ENCODE measurements at places on chromosomes 3 and 15.
A peak's percentile ranks its signal among the peaks of the same experiment; 100 is the strongest.

- no peak for DNase-seq
Observed at GRCh38 chr15:52806284-52806655, 16.1 kb upstream of the ONECUT1 start.

DNA sequence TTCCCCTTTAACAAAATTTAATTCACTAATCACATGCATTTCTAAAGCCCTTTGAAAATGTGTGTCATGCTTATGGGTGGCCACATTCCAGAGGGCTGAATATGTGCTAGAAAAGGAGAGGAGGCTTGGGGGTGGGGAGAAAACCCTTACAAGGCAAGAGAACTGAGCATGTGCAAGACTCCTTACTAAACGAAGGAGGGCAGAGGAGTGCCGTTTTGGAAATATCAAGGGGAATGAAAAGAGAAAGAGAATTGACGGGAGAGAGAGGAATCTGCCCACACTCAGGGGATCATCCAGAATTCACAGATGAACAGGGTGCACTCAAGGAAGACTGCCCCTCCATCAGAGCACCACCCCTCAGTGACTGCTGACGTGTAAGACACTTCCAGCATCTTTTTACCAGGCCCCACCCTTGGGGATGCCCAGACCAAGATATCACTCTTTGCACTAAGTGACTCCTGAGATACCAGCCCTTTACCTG, 37.9 kb upstream of the TSC22D2 start:
- DNase-seq, result no peak

- no peak for DNase-seq
Observed at GRCh38 chr15:74958320-74958907, 1.8 kb upstream of the RPP25 start.

- no peak for DNase-seq
Observed at GRCh38 chr3:103786296-103786695, 1351.5 kb downstream of the ZPLD1 start.

GRCh38 chr3:86800116-86800515, 190.8 kb downstream of the VGLL3 start:
- DNase-seq, result no peak

GRCh38 chr3:56076746-56077145, 391.5 kb downstream of the ERC2 start:
- no peak for DNase-seq

DNA sequence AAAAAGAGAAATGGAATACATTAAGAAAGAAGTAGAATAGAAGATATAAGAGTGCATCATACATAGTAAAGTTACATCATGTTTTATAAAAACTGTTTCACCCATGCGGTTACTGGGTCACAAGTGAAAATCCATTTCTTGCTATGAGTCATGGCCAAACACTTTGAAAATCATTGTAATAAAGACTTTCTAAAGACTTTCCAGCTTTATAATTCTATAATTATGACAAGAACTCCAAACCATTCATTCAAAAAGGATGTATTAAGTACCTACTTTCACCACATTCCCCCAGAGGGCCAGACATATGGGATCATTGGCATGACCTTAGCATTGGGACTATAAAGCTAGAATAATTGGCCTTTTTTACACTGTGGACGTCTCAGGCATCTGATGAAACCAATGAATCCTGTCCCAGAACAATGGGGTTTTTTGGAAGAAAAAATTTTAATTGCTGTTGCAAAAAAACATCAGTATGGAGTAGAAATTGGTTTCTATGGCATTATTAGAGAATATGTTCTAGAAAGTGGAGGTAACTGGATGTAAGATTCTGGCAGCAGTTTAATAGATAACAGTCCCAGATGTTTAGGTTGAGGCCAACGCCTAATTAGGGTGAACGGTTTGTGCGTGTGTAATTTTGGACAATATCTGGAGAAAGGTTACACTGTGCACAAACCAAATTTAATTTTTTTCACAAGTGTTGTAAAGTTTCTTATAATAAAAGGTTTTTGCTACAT, 3.3 kb upstream of the SKIC8 start:
- DNase-seq, result no peak

- DNase-seq, result no peak
Observed at GRCh38 chr3:59367150-59367549, 317.3 kb upstream of the CFAP20DC start.

GRCh38 chr3:42666577-42666998, 13.1 kb downstream of the ZBTB47 start:
- no peak for DNase-seq

DNA sequence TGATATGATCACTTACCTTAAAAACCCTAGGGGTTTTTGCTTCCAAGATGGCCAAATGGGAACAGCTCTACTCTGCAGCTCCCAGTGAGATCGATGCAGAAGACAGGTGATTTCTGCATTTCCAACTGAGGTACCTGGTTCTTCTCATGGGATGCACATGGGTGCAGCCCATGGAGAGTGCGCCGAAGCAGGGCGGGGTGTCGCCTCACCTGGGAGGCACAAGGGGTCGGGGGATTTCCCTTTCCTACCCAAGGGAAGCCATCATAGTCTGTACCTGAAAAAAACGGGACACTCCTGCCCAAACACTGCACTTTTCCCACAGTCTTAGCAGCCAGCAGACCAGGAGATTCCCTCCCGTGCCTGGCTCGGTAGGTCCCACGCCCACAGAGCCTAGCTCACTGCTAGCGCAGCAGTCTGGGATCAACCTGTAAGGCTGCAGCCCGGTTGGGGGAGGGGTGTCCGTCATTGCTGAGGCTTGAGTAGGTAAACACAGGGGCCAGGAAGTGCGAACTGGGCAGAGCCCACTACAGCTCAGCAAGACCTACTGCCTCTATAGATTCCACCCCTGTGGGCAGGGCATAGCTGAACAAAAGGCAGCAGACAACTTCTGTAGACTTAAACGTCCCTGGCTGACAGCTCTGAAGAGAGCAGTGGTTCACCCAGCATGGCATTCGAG, 78.6 kb downstream of the CTNNB1 start:
- no peak for DNase-seq

DNA sequence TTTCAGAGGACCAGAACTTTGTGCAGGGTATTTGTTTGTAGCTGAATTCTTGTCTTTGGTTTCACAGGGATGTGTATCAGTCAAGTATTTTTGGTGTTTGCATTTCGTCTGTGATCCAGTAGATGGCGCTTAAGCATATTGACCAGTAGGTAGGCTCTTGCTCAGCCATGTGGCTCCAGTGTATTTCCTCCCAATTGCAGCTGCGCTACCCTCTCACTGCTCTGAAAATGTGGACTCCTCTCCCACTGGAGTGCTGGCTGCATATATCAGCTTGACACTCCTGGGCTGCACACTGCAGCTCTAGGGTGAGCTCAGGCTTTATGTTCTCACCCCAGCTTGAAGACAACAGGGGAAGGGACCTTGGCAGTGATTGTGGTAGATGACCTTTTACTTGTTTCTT, 1264.3 kb upstream of the ALCAM start:
- no peak for DNase-seq

DNA sequence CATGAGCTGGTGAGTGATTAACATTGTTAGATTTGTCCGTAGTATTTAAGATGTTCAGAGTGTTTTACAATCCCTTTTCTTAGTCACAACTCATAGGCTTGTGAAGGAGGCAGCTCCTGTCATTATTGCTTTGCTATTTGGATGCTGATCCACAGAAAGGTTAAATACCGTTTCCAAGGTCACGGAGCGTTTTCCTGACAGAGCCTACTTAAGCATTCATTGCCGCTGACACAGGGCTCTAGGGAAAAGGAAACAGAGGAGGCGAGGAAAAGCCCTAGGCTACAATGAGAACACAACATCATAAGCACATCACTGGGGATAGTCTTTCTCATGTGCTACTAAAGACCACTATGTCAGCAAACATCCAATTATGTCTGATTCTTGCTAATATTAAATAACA, 38.5 kb upstream of the CPB1 start:
- DNase-seq, result no peak

- DNase-seq, result no peak
Observed at GRCh38 chr15:100787567-100788417, 91.8 kb upstream of the ALDH1A3 start.

GRCh38 chr3:50627407-50628051, 10.6 kb downstream of the MAPKAPK3 start:
- DNase-seq, result peak; percentile 39

DNA sequence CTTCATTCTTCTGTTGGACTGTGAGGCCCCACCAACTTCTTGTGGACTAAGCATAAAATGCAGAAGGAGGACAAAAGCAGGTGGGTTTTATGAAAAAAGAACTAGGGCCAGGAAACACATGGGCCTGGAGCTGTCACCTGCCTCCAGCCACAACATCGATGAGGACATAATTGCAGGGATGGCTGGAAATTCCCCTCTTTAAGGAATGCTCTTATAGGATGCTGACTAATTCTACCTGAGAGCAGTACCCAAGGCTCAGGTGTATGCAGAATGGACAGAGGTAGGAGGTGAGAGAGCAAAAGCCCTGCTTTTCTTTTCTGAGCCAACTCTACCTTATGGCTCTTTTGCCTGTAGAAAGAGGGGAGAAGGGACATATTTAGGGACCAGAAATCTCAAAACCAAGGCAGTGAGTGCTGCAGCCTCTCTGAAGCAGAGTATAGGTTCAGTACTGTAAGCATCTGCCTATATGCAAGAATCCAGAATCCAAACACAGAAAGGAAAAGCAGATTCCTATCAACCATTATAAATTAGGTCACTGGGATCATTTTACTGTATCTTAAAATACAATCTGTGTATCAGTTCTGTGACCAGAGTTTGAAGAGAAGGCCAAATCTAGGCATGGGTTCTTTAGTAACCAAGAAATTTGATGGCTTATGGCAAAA, 205.3 kb upstream of the WNT5A start:
- DNase-seq, result no peak

GRCh38 chr15:54659646-54660045, 537.1 kb downstream of the RSL24D1 start:
- no peak for DNase-seq

GRCh38 chr3:65785065-65785645, 253.6 kb downstream of the MAGI1 start:
- DNase-seq, result no peak

- DNase-seq, result no peak
Observed at GRCh38 chr3:81998139-81998755, 236.8 kb upstream of the GBE1 start.

- DNase-seq, result no peak
Observed at GRCh38 chr3:65993134-65993900, 45.4 kb downstream of the MAGI1 start.

DNA sequence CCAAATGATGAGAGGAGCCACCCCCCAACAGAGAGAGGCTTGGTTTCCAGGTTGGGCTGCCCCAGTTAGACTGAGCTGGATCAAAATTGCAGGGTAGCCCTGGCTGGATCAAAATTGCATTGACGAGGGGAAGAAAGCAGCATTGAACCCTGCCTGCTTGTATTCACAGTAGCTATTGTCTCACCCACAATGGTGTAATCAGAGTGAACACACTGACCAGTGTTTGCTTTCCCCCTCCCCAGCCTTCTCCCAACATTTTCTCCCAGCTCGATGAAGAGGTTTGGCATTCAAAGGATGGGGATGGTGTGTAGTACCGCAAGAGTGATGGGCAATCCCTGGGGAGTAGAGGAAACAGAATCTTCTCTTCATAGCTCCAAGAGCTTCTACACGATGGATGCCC, 223.8 kb downstream of the ADAMTS9 start:
- no peak for DNase-seq

GRCh38 chr3:7728566-7729519, 772.8 kb upstream of the LMCD1 start:
- DNase-seq, result no peak

GRCh38 chr3:71497971-71498444, 85.5 kb downstream of the FOXP1 start:
- no peak for DNase-seq

DNA sequence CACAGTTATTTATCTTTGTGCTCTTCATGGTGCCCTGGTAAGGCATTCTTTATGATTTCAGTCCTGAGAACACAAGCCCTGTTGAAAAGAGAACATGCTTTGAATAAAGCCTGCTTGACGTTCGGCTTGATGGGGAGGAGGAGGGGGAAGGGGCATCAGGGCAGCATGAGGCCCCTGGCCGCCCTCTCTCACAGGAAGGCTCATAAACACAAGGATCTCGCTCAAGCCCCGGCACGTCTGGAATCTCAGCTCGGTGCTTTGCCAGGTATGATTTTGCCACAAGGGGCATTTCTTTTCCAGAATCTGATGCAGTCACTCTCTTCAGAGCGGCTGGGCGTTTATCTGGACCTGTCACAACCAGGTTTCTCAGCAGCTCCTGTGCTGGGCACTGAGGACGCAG, 129.4 kb downstream of the DNAJB8 start:
- DNase-seq, result no peak

DNA sequence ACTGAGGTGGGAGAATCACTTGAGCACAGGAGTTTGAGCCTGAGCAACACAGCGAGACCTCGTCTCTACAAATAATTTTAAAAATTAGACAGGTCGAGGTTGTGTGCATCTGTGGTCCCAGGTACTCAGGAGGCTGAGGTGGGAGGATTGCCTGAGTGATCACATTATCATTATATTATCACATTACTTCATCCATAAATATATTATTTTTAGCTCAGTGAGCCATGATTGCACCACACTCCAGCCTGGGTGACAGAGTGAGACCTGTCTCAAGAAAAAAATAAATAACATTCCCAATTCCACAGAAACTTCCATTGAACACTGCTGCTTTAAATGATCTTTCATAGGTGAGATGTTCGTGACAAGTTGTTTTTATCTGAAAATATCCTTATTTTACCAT, 21.8 kb downstream of the GABPB1 start:
- DNase-seq, result no peak

DNA sequence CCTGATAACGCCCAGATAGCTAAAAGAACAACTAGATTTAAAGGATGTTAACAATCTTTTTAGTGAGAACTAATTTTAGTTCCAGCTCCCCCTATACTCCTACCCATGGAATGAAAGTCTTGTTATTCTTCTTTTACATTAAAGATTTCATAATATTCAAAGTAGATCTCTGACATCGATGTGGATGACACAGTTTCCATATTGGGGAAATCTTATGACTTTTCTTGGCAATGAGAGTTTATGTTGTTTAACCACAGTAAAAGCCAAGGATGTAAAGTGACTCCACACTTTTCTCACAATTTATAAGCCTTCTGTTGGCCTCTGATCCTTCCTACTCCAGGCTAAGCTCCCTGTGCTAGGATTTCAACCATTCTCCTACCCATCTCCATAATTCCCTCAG, 332.6 kb upstream of the KCNMB2 start:
- no peak for DNase-seq

- DNase-seq, result no peak
Observed at GRCh38 chr15:81311752-81312464, 12.0 kb downstream of the STARD5 start.

GRCh38 chr3:18443665-18444594, 18.8 kb upstream of the SATB1 start:
- DNase-seq, result no peak

- DNase-seq, result no peak
Observed at GRCh38 chr3:162337630-162338029, 841.0 kb downstream of the OTOL1 start.

Data from caudate nucleus (tissue), 63 donors.